ENCODE measurements at places on chromosomes 1 and 21.

DNA sequence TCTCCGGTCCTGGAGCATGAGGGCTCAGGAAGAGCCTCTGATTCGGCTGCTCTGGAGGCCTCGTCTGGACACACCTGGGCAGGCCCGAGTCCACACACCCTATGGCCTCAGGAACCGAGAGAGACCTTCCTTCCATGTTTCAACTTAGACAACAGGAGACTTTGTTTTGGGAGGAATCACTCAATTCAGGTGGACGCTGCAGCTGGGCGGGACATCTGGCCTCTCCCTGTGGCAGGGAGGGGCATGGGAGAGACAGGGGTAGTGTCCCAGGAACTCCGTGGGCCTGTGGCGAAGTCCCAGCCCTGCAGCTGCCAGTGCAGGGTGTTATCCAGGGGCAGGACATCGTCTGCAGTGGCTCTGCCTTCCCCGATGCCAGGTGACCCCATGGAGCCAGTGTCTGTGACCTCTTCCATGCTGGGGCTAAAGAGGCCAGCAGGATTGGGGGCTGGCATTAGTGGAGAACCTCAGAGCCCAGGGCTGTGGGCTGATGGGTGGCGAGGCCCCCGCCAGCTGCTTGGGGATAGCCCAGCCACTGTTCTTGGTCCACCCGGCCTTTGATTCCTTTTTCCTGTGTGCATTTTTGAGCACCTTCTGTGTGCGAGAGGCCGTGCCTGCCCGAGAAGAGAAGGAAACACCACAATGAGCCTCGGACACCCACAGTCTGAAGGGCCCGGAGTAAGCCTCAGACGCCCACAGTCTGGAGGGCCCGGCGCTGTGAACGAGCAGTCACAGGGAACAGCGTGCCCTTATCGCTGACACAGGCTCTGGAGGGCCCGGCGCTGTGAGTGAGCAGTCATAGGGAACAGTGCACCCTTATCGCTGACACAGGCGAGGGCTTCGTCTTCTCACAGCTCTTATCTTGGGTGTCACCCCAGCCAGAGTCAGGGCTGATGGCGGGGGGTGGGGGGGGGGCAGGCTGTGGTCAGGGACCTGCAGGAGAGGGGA, 6.2 kb downstream of the COL18A1 start:
- DNase-seq: no peak

DNA sequence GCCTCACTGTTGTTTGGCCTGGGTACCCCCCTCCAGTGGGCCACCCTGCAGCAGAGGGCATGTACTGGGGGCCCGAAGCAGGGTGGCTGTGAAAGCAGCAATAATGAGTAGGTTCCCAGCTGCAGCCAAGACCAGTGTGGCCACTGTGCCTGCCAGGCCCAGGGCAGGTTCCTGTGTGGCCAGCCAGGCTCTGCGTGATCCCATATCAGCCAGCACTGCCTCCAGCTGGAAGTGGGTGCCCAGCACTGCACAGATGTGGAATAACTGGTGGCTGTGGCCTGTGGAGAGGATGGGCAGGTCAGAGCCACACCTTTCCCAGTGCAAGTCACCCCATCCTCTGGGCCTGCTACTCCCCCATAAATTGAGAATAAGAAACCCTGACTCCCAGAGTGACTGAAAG, 2.1 kb downstream of the BGLAP start:
- no peak for DNase-seq

DNA sequence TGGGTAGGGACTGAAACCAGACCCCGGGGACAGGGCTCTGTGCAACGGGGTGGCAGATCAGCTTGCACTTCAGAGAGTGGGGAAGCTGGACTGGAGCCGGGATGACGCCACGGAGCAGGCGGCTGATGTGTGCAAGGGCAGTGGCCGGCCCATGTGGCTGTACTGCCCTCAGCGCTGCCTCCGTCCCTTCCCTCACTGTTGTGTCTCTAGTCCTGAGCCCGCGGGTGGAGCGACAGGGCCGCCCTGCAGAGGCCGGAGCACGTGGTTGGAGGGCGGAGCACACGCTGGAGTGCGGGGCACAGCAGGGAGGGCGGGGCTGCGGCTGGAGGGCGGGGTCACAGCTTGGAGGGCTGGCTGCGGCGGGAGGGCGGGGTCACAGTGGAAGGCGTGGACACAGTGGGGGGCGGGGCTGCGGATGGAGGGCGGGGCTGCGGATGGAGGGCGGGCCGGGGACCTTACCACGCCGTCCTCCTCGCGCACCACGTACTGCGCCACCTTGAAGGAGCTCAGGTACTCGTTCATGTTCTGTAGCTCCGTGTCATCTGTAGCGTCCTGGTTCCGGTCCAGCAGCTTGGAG, 52.4 kb downstream of the CHD5 start:
- no peak for DNase-seq

- DNase-seq: no peak
These were observed 89.4 kb upstream of the LBR start for GRCh38 chr1:225517221-225517620.
